ENCODE measurements at places on chromosomes 2 and 18. TPM values are rescaled to one million over a fixed set of nuclear protein-coding genes. Genes with fewer than 3 reads are reported as not detected.

DNA sequence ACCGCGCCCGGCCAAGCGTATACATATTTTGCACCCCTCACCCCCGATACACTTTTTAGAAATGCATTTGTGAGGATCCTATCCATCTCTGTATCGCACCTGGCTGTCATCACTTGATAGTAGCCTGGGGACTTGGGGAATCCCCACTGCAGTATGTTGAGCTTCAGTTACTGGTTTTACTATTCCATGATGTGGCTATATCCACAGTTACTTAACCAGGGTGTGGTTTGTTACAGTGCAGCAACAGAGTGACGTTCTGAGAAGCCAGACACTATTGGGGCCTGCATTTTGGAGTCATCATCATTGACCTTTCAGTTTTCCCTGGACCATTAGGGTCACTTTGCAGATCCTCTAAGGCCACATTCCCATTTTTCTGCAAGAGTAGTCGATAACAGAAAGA, 212.7 kb downstream of the AGAP1 start:
- no peak for DNase-seq

Gene HOXD13
- 0.14 TPM for polyA plus RNA-seq

GRCh38 chr2:168691221-168691620, 111.2 kb upstream of the NOSTRIN start:
- no peak for DNase-seq

DNA sequence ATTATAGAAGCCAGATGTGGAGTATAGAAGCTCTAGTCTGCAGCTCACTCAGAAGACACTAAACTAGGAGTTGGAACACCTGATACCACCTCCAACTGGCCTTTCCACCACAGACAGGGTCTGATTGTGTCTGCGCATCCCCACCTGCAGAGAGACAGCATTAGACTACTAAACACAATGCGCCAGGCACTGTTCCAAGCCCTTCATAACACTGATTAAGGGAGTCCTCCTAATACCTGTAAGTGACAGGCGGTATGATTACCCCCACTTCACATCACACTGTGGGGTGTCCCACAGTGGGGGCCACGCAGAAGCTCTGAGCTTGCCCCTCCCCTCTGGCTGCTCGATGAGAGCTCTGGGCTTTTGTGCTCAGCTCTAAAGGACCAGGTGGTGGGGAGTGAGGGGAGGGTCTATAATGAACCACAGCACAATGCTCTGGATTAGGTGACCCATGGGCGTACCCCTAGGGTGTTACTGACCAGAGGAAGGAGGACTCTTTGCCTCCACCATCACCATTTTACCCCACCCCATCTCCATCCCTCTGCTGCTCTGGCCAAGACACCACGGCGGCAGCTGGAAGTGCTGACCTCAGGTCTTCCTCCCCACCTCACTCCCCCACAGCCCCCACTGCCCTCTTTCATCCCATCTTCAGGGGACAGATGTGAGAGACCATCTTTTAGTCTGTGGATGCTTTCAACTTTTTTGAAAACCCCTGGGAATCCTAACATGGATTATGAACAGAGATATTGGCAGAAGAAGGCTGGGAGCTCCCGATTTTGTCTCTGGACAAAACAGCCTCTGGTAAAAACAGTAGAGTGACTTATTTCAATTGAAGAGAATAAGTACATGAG, 145.1 kb downstream of the GFPT1 start:
- DNase-seq, result no peak

DNA sequence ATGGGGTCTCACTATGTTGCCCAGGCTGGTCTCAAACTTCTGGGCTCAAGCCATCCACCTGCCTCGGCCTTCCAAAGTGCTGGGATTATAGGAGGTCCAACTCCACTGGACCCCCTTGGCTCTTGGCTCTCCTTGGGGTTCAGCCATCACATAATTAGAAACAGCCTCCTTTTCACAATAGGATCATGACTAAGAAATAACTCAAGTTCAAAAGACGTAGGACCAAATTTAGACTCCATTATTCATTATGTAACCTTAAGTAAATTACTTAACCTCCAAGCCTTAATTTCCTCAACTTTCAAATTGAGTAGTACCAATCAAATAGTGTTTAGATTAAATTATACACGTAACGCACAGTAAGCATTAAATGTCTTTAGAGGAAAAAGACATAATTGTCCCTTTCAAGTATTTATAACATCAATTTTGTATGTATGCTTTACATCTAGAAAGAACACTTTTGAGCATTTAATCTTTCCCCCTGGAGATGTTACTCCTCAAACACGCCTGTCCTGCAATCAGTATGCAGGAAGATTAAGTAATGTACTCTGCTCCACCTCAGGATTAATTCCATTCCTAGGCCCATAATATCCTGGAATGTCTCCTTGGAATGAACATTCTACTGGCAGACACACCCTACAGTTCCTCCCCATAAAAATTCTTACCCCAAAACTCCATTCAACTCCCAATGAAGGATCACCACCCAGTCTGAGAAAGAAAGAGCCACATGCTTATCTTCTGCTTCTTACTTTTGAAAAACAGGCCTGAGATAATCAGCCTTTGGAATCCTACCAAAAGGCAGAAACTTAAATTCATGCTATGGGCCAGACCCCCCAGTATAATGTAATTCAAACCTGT, 49.1 kb downstream of the COBLL1 start:
- DNase-seq, result no peak

DNA sequence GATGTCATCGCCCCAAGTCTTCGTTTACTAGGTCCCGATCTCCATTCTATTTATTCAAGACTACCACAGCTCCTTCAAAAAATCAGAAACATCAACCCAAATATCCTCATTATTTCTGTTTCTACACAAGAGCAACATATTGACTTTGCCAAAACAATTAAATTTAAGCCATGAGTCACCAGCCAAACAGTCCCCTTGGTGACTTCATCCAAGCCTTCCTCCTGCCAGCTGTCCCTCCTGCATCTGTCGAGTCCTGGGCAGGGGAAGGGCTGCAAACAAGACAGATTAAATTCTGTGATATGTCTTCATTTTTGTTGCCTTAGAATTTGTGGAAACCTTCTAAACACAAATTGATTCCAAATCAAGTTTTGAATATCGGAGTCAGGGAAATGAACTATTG, 110.3 kb downstream of the SP3 start:
- no peak for DNase-seq

DNA sequence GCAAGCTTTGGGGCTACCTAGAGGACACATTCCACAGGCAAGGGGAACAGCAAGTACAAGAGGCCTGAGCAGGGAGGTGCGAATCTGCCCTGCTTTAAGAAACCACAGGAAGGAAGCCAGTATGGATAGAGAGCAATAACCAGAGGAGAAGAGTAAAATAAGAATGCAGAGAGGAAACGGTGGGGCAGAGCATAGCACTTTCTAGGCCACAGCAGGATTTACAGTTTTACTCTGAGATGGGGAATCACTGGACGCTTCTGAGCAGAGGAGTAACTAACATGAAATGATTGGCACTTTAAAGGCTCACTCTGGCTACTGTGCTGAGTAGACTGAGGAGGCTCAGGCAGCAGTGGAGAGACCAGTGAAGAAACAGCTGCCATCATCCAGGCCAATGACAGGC, 23.8 kb downstream of the AAK1 start:
- DNase-seq, result no peak

- no peak for DNase-seq
These were observed 647.8 kb upstream of the SLC39A10 start for GRCh38 chr2:195009202-195009601.

DNA sequence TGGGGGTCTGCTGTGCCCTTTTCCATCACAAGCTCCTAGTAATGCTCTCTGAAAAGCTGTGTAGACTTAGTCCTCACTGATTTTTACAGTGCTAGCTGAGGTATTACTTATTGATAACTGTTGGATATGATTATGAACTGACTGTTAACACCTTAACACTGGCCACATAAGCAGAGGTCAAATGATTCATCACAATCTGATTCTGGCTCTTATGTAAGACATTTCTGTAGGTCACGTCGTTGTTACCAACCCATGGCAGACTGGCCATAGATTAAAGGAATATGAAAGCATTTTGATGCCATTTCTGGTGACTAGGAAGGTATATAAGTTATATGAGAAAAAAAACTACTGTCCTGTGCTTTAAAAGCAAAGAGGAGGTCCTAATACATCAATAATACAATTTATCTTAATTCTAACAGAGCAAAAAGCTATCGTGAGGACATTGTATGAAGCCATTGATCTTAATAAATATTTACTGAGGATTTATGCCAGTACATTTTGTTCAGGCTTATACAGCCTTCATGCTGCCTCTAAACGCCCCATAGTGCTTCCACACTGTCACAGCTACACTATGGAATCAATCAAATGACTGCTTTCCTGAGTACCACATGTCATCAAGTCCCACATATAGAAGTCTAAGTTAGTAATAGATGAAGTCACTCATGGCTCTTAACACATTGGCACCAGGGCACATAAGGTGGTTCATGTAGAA, 6.9 kb upstream of the RND3 start:
- no peak for DNase-seq

Gene MROH2A
- polyA plus RNA-seq, result 0.22 TPM

GRCh38 chr2:223086370-223086981, 34.5 kb downstream of the KCNE4 start:
- DNase-seq, result no peak

- no peak for DNase-seq
These were observed 10.6 kb downstream of the SEC11C start for GRCh38 chr18:59150236-59150635.

Gene TUBA3E
- polyA plus RNA-seq, result not detected

Gene CIDEA
- not detected for polyA plus RNA-seq

Gene CD8A
- polyA plus RNA-seq, result 0.24 TPM

- DNase-seq, result no peak
These were observed 47.0 kb downstream of the PARD6G start for GRCh38 chr18:80200171-80200931.

GRCh38 chr18:54607213-54608027, 16.4 kb downstream of the DYNAP start:
- peak; percentile 27 for DNase-seq

GRCh38 chr2:158487419-158487818, 30.7 kb downstream of the PKP4 start:
- DNase-seq, result no peak

- DNase-seq, result no peak
These were observed 3.8 kb upstream of the EPC2 start for GRCh38 chr2:148640767-148641166.

Gene GALNT14
- polyA plus RNA-seq, result 47.3 TPM

GRCh38 chr2:181319286-181319685, 137.9 kb upstream of the ITGA4 start:
- DNase-seq, result no peak

DNA sequence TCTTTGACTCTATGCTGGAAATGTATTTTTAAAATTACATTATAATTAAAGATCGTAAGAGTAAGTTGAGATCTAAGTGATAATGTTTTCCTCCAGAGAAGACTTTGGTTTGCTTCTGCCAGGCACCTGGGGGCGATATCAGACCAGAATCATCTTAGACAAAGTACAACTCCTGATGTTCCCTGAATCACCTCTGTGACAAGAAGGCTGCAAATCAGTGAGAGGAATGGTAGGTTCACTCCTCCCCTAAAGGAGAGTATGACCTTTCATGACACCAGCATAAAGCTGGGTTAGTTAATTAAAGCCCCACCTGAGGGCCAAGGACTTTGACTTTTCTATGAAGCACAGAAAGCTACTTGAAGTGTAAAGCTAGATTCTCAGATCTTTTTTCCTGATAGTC, 114.4 kb upstream of the DTNA start:
- no peak for DNase-seq

Gene C2orf66
- 0.31 TPM for polyA plus RNA-seq

DNA sequence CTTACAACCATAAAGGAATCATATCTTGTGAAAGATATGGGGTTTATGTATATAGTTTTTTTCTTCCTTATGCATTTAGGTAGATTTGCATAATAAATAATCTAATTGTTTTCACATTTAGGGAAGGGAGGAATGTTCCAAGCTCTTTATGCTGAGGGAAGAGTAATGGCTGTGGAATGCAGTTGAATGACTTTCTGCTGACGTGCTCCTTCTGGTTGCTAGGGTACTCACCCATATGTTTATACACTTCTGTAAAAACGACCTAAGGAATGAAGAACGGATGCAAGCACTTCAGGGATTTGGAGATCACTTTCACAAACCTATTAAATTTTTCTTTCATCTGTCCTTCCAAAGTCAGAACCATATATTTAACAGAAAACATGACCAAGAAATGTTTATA, 29.2 kb upstream of the PPP4R1 start:
- peak; percentile 74 for DNase-seq

DNA sequence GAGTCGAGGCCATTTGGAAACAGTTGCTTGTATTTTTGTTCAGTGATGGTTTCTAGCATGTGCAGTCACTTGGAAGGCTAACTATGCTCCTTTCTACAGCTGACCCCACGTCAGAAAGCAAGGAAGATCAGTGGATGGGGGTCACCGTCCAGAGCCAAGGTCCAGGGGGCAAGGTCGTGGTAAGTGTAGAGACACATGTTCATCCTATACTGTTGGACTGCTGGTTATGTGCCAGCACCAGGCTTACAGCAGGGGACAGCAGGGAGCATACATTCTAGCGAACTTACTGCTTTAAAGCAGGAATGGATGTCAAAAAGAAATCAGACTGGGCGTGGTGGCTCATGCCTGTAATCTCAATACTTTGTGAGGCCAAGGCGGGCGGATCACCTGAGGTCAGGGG, 40.0 kb downstream of the ITGA6 start:
- DNase-seq, result no peak

DNA sequence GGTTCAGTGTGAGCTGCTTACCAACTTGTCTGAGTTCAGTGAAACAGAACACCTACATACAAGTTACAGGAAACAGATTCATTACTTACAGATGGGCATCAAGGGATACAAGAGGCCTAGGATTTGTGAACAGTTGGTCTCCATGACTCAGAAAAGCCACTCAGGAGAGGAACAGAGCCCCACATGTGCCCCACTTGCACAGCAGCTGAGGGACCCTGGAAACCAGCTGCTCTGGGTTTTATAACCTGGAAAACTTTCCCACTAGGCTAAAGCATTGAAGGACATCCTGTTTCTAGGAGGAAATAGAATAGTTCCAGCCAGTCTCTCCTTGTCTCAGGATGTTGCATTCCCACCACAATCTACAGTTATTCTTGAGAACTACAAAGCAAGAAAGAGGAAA, 530.0 kb downstream of the ZNF804A start:
- DNase-seq, result no peak

Gene SAG
- polyA plus RNA-seq, result 0.07 TPM

Gene ABCB11
- 0.03 TPM for polyA plus RNA-seq

DNA sequence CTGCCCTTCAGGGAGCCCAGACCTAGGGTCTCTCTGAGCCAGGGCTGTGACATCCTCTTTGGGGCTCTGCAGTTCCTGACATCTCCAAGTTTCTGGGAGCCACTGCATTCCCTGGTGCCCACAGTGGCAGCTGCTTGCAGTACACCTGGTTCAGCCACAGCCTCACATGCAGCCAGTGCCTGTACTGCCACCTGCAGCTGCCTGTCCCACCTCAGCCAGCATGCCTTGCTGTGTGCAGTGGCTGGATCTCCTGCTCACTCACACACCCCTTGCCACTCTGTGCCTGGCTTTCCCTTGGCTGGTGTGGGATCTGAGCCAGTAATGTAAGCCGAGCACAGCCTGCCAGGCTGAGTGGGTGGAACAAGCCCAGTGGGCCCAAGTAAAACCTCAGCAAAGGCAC, 1288.7 kb downstream of the CNTNAP5 start:
- no peak for DNase-seq

DNA sequence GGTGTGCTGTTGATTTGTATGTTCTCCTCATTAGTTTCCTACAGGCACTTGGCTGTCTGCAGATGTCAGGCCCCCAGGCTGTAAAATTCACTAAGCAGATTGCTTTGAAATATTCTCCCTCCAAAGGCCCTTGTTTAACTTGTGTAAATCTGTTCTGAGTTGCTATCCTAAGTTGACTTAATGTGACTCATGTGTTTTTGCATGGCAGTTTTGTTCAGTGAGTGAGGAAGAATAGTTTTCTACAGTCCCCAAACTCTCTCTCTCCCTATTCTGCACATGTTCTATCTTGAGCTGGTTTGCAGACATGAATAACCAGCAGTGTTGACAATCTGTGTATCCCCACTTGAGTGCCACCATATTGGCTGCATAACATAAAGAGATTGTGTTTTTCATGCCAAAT, 1005.4 kb upstream of the DDX18 start:
- DNase-seq, result no peak

Data from right renal cortex interstitium (tissue), 3 donors.